Endothelial cell (in vitro differentiated cells): ENCODE measurements at places on chromosomes 5 and 9.

DNA sequence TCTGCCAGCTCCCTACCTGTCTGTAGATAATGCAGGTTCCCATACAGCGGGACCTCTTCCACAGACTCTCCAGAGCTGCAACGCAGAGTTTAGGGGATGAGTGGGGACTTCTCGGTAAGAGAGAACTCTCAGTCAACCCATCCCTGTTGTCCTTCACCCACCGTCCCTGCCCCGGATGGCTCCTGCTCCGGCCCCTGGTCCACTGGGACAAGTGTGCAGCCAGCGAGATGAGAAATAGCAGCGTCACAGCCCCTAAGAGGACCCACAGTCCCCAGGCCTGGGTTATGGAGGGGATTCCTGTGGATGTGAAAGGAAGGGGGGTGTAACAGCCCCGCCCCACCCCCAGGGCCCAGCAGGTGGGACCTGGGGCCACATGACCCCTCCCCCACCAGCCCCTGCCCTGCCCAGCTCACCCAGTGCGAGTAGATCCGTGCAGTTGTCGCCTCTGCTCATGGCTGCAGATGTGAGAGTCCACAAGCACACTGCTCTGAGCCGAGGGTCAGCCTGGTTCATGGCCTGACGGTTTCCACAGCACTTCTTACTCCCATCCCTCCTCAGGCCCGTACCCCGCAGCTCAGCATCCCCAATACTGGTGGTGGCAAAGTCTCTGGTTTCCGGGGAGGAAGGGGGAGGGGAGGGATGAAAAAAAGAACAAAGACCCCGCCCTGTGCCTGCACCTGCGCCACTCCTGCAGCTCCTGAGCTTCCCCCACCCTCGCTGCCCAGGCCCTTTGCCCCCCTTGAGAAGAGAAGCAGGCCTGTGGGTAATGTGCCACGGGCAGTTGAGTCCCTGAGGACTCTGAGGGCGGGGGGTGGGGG, at the start of gene SIT1:
Gene SIT1, minus strand, starts transcription at position 591 of the 818 bp plus-strand sequence. Its CDS starts 78 bp downstream, at position 513.
- no peak for DNase-seq

DNA sequence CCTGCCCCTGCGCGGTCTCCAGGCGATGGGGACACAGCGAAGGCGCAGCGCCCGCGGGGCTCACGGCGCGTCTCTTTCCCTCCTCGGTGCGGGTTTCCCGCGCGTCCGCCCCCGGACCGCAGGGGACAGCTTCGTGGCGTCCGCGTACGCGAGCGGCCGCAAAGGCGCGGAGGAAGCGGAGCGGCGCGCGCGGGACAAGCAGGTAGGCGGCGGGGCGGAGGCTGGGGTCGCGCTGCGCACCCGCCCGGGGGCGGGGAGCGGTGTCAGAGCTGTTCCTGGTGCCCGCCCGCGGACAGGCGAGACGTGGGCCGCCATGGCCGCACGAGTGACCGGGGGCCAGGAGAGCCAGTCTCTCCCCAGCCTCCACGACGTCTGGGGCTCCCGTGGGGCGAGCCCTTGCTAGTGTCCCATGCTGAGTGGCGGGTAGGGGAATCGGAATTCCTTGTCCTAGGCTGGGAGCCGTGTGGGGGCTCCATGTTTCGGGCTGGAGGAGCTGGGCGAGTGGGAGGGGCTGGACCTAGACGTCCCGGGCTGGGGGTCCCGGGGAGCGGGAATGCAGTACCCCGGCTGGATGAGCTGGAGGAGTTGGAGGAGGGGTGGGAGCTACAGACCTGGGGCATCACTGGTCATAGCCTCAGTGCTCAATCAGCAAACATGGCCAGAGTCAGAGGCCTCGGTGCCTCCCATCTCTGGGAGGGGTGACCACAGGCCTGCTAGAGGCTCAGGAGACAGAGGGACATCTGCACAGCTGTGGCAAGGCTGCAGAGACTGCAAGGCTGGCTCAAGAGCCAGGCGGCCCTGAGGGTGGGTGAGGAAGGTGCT, 968 bp downstream of the NKD2 start:
- DNase-seq = no peak

- DNase-seq = no peak
Observed at GRCh38 chr5:68529581-68529980, 314.0 kb downstream of the PIK3R1 start.

DNA sequence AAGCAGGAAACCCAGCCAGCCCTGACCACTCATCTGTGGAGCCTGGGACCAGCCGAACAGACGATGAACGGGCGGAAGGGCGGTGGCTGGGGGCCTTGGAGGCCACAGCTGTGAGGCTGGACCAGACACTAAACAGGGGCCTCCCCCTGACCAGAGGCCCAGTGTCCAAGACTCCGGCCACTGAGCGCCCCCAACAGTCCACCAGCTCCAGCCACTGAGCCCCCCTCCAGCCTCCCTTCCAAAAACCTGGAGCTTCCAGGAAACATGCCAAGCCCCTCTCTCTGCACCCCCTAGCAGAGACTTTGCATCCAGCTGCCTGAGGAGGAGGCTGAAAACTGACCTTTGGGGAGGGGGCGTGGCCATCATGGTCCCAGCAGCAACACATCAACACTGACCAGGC, 23.2 kb downstream of the CNTFR start:
- DNase-seq = no peak

- no peak for DNase-seq
Observed at GRCh38 chr5:119347574-119347973, 8.2 kb upstream of the TNFAIP8 start.

DNA sequence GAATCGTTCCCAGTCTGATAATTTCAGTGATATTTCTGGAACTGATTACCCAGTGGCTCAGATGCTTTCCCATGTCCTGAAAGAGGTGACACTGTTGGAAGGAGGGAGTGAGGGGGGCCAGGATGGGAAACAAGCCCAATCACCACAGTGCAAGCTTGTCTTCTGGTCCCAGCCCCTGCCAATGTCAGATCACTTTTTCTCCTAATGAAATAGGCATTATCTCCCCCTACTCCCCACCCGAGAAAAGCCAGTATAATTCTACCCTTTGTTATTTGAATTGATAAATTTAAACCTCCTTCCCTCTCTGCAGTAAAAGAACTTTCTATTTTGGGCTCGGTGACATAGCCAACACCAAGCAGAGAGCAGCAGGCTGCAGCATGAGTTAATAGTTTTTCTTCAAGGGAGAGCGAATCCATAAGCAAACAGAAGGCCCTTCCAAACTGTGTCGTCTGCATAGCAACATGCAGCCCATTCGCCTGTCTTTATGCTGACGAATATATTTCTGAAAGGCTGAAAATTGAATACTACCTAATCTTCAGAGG, 14.6 kb upstream of the PPP2CA start:
- DNase-seq = no peak

- DNase-seq = no peak
Observed at GRCh38 chr5:585556-585955, 26.6 kb upstream of the CEP72 start.

GRCh38 chr5:77266291-77266690, 55.8 kb downstream of the PDE8B start:
- DNase-seq = no peak

- DNase-seq = no peak
Observed at GRCh38 chr9:86347991-86348390, 6.2 kb downstream of the TUT7 start.

GRCh38 chr9:103225702-103226646, 230.8 kb downstream of the CYLC2 start:
- DNase-seq = no peak

- no peak for DNase-seq
Observed at GRCh38 chr9:132609829-132610228, 27.4 kb downstream of the BARHL1 start.

GRCh38 chr5:150640311-150641005, at the start of gene SYNPO:
Gene SYNPO, plus strand, starts transcription at chr5:150640660. Its CDS starts 7,616 bp downstream, at chr5:150648276.
- DNase-seq = no peak

GRCh38 chr5:103031607-103032006, 88.3 kb downstream of the GIN1 start:
- DNase-seq = no peak

- no peak for DNase-seq
Observed at GRCh38 chr5:58025809-58026208, 434.1 kb downstream of the PLK2 start.

GRCh38 chr5:142906863-142907671, 136.9 kb downstream of the ARHGAP26 start:
- no peak for DNase-seq

- DNase-seq = no peak
Observed at GRCh38 chr9:78707481-78707991, 410.6 kb downstream of the PSAT1 start.

GRCh38 chr5:157026789-157027424, 32.0 kb downstream of the HAVCR1 start:
- no peak for DNase-seq

- DNase-seq = no peak
Observed at GRCh38 chr9:98455256-98456155, 200.1 kb upstream of the TBC1D2 start.

GRCh38 chr5:13478831-13479465, 465.5 kb downstream of the DNAH5 start:
- DNase-seq = peak; percentile 47

DNA sequence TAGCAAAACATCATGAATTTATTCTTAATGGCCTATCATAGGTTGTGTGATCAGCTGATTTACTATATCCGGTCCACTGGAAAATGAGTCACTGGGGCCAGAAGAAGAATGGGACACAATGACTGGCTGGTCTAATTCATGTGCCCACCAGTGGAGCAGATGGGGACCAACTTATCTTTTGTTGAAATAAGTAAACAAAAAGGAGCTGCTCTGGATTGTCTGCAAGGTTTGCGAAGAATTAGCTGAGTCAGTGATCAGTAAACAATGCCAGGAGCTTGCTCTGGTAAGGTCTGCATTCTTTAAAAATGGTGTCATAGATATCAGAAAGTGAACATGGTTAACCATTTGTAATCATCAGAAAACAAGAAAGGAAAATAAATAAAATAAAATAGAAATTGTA, 128.0 kb downstream of the RASEF start:
- no peak for DNase-seq

GRCh38 chr5:125176005-125176390, 429.6 kb upstream of the ZNF608 start:
- no peak for DNase-seq

GRCh38 chr9:87609002-87609401, 111.3 kb downstream of the DAPK1 start:
- no peak for DNase-seq

- DNase-seq = no peak
Observed at GRCh38 chr9:90946982-90947381, 145.4 kb downstream of the SYK start.

DNA sequence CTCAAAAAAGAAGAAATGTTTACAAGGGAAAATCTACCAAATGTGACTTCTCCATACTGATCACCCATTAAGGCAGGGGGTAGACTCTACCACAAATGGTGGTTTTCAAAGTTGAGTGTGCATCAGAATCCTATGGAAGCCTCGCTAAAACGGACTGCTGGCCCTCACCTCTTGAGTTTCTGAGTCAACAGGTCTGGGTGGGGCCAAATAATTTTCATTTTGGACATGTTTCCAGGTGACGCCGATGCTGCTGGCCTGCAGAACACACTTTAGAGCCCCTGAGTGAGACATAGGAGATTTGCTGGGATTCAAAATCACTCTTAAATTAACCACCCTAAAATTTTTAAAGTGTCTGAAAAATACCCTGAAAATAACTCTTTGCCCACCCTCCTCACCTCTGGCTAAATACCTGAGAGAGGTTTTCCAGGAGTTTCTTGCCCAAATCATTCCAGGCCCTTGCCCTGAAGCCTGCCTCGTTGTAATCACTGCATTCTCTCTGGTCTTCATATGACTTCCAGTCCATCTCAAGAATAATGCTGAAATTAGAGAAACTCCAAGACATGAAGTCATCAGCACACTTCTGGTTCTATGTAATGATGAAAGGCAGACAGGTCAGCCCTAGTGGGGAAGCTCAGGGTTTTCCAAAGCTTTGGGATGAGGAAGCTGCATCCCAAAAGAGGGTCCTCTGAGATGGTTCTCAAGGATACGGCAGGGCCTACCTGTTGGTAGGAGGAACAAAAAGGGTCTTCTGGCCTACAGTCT, 18.2 kb downstream of the C9orf152 start:
- DNase-seq = no peak

DNA sequence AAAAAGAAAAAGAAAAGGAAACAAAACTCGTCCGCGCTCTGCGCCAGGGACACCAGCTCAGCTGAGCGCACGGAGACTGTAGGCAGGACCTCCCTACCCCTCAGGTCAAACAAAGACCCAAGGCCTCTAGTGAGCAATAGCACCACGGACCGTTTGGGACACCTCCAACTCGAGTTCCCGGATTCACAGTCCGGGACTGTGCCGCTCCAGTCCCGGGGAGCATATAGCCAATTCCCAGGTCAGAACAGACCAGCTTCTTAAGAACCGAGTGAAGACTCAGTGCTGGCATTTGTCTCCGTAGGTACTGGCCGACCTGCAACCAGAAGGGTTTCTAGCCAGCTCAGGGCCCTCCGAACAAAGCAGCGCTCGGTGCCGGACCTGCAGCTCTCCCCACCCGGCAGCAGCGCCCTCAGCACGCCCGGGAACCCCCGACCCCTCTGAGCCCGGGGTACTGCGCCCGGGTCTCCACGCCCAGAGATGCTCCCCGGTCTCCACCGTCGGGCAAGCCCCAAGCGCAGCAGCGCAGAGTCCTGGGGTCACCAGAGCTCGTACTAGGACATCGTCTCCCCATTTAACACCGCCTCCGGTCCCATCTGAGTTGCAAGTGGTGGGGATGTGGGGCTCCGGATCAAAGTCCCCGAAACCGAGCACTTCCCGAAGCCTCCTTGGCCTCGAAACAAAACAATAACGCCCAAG, 591 bp downstream of the ABCA1 start:
- peak; percentile 22 for DNase-seq

DNA sequence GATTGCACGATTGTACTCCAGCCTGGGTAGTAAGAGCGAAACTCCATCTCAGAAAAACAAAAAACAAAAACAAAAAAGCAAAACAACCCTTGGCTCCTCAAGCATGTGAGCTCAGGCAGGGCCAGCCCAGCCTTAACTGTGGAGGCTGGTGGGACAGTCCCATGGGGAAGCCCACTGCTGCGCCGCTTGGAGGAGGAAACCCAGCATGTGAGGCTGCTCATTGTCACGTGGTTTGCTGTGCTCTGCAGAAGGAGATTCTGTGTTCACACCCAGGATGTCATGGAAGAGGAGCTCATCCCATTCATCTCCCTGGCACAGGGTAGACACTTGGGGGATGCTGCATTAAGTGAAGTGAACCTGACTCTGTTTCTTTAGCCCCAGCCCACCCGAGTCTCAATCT, 4.0 kb downstream of the ZBED3 start:
- no peak for DNase-seq

- no peak for DNase-seq
Observed at GRCh38 chr5:73638344-73639095, 12.5 kb downstream of the ARHGEF28 start.

- DNase-seq = no peak
Observed at GRCh38 chr9:113153599-113153998, 2.8 kb downstream of the SLC31A2 start.

- no peak for DNase-seq
Observed at GRCh38 chr5:67211926-67212325, 15.3 kb upstream of the CD180 start.
